ENCODE measurements at places on chromosomes 1 and 21.

- peak; percentile 61 for DNase-seq
These were observed 56.8 kb downstream of the NFIA start for GRCh38 chr1:61138921-61139774.

DNA sequence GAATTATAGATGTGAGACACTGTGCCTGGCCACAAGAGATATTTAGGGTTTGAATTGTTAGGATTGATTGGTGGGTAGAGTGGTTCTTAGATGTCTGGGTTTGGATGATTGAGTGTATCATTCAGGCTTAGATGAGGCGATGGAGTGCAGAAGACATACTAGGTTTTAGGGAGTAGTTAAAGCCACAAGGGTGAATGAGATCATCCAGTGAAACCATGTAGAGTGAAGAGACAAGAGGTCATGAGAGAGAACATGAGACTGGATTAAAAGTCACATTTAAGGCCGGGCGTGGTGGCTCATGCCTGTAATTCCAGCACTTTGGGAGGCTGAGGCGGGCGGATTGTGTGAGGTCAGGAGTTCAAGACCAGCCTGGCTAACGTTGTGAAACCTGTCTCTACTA is 37.2 kb downstream of the ZFYVE9 start:
- DNase-seq = no peak

DNA sequence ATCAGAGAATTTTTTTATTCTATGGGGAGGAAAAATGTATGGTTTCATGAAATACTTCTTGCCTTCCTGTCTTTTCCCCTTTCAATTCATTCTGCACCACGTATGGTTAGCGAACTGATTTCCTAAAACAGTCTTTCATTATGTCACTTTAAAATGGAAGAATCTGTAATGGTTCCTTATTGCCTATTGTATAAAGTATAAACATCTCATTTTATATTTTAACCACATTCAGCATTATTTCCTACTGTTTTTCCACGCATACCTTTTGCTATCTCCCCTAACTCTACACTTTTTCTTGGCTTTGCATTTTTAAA is 232.3 kb upstream of the B3GALT2 start:
- no peak for DNase-seq

GRCh38 chr21:34704119-34704518 is 35.3 kb downstream of the CLIC6 start:
- DNase-seq = no peak

DNA sequence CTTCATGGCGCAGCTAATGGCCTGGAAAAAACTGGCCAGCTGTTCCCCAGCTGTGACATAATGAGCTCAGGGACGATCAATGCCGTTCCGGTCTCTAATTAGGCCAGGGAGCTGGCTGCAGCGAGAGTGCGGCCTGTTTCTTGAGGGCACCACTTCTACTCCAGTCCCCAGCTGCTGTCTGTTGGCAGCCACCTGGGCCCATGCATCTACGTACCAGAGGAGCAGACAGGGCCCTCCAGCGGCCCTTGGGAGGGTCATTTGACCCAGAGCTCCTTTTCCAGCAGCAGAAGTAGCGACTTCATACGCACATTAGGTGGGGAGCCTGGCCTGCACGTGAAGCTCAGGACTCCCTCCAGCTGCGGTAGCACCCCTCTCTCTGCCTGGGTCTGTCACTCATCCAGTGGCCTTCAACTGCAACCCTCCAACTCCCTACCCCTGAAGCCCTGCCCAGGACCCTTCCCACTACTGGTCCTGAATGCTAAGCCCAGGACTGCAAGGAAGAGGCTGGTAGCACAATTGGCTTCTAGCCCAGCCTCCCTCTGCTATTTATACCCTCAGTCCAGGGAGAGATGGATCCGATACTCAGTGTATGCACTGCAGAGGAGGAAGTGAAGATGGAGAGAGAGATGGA is 9.1 kb upstream of the GPR61 start:
- peak; percentile 95 for DNase-seq

DNA sequence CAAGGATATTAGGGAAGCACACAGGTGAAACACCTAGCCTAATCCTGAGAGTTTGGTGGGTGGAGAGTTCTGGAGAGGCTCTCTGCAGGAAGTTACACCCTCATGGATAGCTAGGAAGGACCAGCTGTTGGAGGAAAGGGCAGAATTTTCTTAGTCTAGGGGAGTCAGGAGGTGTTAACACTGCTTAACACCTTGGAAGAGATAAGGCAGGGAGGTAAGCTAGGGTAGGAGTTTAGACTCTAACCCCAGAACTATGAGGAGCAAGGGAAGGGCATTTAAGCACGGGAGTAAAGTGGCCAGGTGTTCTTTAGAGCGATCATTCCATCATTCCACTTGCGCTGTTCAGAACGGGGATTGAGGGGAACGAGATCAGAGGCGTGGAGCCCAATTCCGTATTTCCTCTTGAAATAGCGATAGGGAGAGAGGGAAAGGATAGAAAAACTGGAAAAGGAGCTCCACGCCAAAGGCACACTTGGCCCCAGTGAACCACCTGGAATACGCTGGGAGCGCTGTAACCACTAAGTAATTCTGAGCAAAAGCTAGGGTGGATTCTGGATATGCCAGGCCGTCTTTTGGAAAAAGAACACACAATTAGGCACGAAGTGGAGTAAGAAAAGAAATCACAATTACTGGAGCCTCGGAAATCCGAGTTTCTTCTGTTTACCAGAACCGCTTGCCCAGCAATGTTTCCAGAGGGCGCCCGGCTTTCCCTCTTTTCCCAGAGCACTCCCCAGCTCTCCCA is 1.5 kb upstream of the GPR137B start:
- DNase-seq = no peak

DNA sequence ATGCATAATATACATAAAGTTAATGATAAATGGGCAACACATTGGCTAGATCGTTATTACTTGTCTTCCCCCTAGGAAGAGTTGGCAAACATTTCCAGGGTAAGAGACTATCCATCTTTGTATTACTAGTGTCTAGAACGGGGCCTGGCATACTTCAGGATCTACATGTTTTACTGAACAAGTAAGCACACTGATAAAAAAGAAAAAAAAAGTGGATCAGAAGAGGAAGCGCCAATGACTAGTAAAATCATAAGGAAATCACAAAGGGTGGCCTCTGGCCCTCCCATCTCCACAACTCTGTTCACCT is 482 bp downstream of the TM2D1 start:
- no peak for DNase-seq

DNA sequence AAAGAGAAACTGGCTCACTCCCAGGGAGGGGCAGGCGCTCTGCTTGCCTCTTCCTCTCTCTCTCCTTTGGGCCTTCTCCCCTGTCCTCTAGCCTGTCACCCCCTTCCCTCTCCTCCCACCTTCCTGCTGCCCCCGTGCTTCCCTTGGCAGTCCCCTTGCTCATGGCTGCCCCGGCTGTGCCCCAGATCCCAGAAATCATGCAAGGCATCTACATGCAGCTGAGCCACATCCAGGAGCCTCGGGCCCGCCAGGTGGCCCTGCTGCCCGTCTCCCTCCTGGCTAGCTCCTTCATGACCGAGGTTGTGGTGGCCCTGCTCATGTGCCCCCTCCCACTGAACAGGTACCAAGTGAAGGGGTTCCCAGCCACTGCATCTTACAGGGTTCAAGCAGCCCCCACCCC is 36.0 kb upstream of the TTC4 start:
- no peak for DNase-seq
